ENCODE measurements at places on chromosomes 3 and 15. TPM values are rescaled to one million over a fixed set of nuclear protein-coding genes. Genes with fewer than 3 reads are reported as not detected.

The ALG1L2 gene
- total RNA-seq = not detected

The INSYN1 gene
- total RNA-seq = 0.56 TPM

The BOC gene
- total RNA-seq = 0.09 TPM

The DZIP1L gene
- 15.2 TPM for total RNA-seq

The THRB gene
- total RNA-seq = 0.38 TPM

The CRABP1 gene
- total RNA-seq = not detected

The KNG1 gene
- total RNA-seq = not detected

The HDAC11 gene
- 7.5 TPM for total RNA-seq

The CACNA1D gene
- total RNA-seq = 0.09 TPM

Measured in endothelial cell of coronary artery (primary cell).